ENCODE measurements at places on chromosomes 12 and 14.

- no peak for DNase-seq
These were observed 442 bp downstream of the FLVCR2 start for GRCh38 chr14:75578786-75579337.

DNA sequence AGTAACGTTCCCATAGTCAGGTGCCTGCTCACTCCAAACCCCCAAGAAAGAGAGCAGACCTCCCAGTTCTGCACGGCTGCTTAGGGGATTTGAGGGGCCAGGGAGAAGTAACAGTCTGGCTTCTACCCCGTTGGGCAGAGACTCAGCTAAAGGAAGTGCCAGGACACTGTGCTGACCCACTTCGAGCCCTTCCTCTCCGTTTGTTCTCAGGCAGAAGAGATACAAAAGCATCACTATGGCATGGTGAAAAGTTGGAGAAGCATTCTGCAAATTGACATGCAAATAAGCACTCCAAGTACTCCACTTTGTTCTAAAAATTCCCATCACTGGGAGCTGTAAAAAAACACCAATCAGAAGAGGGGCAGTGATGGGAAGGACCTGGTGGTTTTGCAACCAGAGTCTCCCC lies 239.1 kb downstream of the EGLN3 start:
- DNase-seq: no peak

GRCh38 chr12:95102916-95103671 lies 29.7 kb upstream of the NR2C1 start:
- peak; percentile 51 for DNase-seq

DNA sequence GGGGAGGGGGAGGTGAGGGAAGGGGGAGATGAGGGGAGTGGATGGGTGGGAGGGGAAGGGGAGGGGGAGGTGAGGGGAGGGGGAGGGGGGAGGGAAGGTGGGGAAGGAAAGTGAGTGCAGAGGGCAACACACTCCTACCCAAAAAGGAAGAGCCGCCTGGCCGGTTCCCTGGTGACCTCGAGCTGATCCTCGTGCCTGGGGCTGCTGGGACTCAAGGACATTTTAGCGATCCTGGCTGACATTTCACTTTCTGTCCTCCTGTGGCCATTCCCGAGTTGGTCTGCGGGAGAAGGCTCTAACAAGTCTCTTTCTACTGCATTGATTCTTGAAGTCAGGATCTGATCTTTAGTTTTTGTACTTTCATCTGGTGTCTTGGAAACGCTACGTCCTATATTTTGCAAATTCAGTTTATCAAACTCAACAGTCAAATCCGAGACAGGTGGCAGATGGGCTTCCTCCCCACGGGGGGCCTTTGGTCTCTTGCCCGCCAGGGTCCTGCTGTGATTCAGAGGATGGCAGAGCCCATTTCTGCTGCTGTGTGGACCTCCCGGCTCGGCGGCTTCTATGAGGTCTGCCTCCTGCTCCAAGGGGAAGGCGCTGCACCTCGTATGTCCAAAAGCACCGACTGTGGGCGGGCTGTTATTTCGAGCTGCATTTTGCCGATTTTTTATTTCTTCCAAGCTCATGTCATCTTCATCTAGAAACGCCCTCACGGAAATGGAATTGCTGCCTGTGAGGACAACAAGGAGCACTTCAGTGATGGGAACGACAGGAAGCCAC lies 19.1 kb downstream of the PGAM5 start:
- no peak for DNase-seq

- DNase-seq: no peak
These were observed 10.9 kb downstream of the SPTB start for GRCh38 chr14:64868841-64869240.

DNA sequence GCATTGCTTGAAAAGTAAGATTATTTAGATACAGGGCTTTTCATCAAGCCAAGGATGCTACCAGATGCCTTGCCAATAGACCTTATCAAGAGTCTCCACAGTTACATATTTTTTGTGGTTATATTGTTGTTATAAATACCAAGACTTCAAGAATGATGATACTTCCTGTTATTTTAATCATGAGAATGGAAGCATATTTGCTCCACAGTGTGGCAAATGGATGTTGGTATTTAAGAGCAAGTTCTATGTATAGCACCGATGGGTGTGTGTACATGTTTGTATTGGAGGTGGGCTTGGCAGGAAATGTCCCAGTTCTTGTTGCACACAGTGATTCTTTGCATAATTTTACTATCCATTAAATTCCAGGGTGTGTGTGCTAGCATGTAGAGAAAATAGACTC lies 4.4 kb upstream of the NID2 start:
- DNase-seq: no peak

- DNase-seq: no peak
These were observed 223.8 kb downstream of the C12orf75 start for GRCh38 chr12:105554223-105554678.

DNA sequence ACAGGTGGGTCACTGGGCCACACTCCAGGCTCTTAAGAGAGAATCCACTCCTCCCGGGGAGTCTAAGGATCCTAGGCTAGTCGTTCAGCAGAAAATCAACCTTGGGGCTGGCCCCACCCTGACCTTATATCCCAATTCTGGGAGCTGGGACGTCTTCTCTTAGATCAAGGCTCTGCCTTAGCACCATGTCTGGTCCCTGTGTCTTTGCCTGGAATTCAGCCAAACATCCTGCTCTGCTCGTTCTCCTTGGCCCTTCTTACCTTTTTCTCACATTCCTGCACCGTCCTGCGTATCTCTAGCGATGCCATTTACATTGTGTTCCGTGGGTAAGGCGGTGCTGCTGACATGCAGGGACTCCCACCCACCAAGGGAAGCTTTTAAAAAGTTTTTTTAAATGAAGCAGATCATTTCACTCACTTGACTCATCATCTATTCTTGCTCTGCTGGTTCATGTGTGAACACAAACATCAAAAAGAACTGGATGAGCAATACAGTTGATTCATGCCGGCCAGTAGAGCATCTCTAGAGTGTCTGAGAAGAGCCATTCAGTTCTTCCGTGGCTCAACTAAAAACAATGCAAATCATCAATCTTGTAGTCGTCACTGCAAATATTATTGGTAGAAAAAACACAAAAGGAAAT lies 50.2 kb downstream of the KCNK13 start:
- DNase-seq: no peak

- no peak for DNase-seq
These were observed 54.5 kb downstream of the FBRSL1 start for GRCh38 chr12:132544498-132544897.

- no peak for DNase-seq
These were observed 18.2 kb upstream of the SLC35E3 start for GRCh38 chr12:68727776-68728175.

DNA sequence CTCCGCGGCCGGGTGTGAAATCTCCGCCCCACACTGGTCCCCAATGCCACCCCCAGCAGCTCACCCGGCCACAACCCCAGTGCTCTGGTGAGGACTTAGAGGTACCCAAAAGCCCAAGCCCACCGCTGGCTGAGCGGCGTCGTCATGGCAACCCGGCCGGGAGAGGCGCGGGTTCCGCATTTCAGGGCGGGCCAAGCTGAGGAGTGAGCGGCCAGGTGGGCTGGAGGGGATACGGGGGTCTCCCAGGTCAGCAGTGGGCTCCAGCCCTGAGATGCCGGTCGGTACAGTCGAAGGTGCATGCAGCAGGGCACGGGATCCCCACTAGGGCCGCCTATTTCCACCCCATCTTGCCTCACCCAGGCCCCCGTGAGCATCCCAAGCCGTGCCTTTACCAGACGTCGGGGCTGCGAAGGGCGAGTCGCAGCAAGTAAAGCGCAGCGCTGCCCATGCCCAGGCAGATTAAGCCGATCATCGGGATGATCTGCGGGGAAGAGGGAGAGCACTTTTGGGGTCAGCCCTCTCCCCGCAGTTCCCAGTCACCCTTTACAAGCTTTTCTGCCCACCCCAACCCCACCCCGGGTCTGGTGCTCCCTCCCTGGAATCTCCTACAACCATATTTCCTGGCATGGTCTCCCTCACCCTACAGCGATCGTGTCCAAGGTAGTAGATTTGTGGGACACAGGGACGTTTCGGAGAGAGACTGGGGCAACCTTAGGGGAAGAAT lies 6.9 kb downstream of the SHMT2 start:
- DNase-seq: peak; percentile 56

DNA sequence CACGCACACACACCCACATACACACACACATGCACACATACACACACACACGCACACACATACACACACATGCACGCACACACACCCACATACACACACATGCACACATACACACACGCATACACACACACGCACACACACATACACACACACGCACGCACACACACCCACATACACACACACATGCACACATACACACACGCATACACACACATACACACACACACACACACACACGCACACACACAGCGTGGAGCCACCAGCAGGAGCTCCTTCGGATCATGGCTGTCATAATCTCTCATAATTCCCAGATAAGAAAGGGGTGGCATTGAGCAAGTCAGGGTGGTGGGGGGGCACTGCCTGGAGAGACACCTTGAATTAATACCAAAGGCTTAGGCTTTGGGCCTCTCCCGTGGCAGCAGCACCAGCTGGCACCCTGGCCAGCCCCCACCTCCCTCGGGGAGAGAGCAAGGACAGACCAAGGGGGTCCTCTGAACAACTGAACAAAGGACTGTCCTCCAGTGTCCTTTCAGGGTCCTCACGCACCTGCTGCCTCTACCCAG lies 21.9 kb downstream of the ANO2 start:
- no peak for DNase-seq

GRCh38 chr12:9673404-9674225 lies 4.1 kb downstream of the CLEC2D start:
- peak; percentile 85 for DNase-seq

DNA sequence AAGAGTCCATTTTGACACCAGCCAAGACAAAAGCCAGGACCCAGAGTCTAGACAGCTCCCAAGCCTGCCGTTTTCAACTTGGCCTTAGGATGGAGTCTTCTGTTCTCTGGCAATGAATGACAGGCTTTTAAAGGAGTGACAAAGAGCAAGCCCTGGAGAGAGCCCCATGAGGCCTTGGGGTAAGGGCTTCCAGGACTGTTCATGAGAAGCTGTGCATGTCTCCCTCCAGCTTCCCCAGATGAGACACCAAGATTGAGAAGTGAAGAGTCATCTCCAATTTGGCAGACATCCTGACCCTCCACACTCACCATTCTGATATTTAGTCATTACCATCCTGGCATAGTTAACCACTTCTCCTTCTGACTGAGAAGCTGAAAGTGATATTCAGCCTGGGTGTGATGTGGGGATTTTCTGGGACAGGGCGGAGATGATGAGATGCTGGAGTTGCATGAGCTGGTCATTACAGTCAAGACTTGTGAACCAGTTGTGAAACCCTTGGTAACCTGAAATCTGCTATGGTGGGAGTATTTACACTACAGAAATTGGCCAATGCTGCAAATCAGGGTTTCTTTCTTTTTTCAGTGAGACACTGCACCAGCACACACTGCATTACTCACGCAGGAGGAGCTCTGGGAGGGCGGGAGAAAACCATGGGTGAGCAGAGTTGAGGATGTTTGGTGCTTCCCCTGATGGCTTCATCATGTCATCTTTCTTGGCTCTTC lies 77.8 kb downstream of the VCPKMT start:
- peak; percentile 84 for DNase-seq

GRCh38 chr14:77024171-77024691 lies 4.3 kb downstream of the IRF2BPL start:
- peak; percentile 86 for DNase-seq

GRCh38 chr12:66166561-66166960 lies 3.2 kb downstream of the TMBIM4 start:
- DNase-seq: no peak

- no peak for DNase-seq
These were observed 204.6 kb downstream of the PAWR start for GRCh38 chr12:79486154-79486553.

DNA sequence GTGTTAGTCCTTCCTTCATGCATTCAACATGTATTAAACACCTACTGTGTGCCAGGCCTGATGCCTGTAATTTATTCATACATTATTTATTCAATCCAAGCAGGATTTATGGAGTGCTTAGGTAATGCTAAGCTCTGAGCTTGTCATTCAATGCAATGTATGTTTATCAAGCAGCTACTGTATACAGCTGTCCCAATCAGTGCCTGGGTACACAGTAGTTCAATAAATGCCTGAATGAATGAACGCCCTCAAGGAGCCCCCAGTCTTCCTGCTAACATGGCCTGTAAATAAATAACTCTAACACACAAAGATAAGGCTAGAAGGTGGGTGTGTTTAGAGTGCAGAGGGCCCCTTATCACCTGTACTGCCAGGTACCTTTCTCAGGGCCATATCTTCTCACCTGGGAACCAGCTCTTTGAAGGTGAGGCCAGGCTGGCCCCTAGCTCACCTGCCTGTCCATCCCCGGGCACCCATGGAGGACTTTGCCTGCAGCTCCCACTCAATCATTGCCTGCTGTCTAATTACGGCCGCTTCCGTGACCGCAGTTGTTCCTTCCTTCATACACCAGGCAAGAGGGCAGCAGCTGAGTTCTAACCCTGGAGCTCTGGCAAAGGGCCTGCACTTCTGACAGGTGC lies 20.0 kb upstream of the KDM2B start:
- DNase-seq: no peak

- DNase-seq: no peak
These were observed 103.9 kb downstream of the AKAP6 start for GRCh38 chr14:32432813-32433538.

GRCh38 chr12:127170226-127171180 lies 1096.5 kb upstream of the TMEM132C start:
- no peak for DNase-seq

DNA sequence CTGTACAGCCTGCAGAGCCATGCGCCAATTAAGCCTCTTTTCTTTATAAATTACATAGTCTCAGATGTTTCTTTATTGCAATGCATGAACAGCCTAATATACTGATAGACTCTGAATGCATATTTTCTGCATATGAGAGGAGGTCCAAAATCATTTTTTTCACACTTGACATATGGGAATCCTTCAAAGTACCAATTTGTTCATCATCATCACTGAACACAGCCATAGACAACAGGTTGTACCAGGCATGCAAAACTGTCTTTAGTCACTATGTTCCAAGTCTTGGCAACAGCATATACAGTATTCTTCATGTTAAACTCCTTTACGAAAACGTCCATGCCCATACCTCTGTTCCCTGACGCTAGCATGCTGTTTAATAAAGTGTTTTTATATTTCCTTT lies 470.7 kb upstream of the GARIN6 start:
- DNase-seq: no peak

Measured in stimulated activated CD4-positive, alpha-beta T cell treated with anti-CD3 and anti-CD28 coated beads, Interleukin-15, amount 100 ng/mL, for 24 hours (primary cell).